Brain microvascular endothelial cell (primary cell): ENCODE measurements at places on chromosomes 3 and 15.

GRCh38 chr3:194326968-194327217 is 24.2 kb downstream of the CPN2 start:
- no peak for DNase-seq

GRCh38 chr3:191762323-191762960 is 301.5 kb downstream of the PYDC2 start:
- DNase-seq = no peak

GRCh38 chr3:123244128-123244527 is 42.4 kb downstream of the SEC22A start:
- DNase-seq = no peak

DNA sequence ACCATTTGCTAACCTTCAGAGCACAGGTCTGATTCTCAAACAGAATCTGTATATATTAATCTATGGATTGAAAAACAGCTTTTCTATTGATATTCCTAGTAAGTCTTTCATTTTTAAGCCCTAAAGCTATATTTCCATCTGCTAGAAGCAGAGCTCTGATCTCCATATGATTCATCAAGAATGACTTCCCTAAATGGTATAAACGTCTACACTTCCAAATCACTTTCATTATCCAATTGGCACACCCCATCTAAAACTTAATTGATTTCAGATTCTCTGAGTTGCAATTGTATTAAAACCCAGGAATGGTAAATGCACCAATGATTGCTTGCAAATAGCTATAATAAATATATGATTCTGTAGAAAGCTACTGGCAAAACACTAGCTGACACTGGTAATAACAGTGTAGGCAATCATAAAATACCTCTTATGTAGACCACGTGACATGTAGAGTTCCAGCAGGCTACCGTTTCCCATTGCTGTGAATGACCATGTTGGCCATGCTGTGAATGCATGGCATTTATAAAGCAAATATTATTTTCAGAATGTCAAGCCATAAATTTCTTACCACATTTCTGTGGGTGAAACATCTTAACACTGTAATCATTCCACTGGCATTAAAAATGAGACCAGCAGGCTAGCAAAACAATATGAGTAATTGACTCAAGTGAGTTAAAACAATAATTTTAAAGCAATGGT is 226.0 kb downstream of the ZMAT3 start:
- peak; percentile 89 for DNase-seq

DNA sequence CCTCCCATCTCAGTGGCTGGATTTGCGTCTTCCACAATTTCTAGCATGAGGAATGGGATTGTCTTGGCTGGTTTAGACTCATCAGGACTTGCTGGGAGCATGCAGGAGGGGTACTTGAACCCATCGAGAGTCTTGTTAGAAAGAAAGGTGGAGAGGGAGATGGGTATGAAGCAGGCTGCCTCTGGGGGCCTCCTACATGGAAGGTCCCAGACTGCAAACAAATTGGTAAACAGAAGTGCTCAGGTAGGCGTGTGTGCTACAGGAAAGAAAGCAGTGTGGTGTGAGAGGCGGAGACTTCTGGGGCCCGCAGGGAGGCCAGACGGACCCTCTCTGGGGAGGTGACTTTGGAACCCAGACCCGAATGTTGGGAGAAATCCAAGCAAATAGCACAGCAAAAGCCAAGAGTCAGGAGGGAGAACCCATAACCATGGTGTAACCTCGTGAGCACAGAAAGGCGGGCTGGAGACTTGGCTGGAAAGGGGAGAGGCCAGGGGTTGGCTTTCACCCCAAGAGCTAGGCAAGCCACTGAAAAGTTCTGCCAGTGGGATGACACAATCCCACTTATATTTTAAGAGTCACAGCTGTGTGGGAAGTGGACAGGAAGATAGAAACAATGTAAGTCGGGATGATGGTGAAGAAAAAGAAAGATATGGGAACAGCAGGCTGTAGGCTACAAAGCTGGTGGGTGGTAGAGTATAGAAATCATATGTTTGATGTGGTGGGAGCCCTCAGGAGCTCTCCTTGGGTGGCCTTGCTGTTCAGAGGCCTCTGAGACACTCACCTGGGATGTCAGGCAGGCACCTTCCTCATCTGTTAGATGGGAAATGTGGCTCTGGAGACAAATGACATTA is 130.1 kb upstream of the PRR20G start:
- no peak for DNase-seq

GRCh38 chr3:172915911-172916514 is 165.5 kb downstream of the ECT2 start:
- no peak for DNase-seq

GRCh38 chr15:72737723-72738122 is 45.8 kb downstream of the ADPGK start:
- DNase-seq = no peak

GRCh38 chr15:46872286-46872980 is 844.9 kb upstream of the SEMA6D start:
- DNase-seq = no peak

DNA sequence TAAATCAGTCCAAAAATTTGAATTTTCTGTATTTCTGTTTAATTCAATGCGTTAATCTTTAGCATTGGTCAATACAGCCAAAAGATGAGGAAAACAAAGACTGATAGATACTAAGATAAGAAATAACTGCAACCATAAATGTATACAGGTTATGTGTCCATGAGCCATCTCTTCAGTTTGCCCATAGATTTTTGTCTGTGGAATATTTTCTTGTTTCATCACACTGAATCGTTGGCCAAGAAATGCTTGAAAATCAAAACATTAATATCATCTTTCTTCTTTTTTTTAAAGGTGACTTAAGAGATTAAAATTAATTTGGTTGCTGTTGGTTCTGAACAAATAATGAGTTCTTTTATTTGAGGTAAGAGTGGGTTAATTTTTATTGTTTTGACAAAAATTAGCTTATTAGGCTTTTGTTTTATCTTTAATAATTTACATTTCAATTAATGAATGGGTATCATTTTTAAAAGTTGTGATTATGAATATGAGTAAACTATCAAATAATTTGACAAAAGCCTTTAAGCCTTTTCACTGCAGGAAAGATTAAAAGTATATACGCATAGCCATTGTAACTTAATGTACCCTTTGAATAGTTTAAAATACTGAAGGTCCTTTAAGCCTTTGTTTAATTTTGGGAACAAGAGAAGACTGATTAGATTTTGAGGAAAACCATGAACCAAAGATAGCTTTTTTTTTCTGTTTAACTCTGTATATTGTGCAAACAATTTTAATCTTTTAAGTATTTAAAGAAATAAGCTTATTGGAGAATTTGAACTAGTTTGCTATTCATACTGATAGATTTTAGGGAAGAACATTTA is 14.7 kb upstream of the CHD2 start:
- no peak for DNase-seq

DNA sequence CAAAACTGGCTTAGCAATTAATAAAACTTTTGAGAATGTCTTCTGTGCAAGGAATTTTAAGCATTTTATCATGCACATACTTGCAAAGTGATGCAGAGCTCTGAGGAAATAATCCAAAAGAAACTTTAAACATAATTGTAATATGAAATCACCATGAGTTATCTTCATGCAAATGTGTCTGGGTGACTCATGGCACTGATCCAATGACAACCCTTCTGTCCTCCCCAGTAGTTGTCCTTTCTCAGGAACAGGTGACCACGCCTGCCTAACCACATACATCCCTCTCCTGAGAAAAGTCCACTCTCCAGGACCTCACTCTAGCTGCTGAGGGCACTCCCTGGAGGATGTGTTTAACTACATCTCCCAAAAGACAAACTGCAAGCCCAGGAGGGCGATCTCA is 530.6 kb upstream of the IL12A start:
- peak; percentile 98 for DNase-seq

DNA sequence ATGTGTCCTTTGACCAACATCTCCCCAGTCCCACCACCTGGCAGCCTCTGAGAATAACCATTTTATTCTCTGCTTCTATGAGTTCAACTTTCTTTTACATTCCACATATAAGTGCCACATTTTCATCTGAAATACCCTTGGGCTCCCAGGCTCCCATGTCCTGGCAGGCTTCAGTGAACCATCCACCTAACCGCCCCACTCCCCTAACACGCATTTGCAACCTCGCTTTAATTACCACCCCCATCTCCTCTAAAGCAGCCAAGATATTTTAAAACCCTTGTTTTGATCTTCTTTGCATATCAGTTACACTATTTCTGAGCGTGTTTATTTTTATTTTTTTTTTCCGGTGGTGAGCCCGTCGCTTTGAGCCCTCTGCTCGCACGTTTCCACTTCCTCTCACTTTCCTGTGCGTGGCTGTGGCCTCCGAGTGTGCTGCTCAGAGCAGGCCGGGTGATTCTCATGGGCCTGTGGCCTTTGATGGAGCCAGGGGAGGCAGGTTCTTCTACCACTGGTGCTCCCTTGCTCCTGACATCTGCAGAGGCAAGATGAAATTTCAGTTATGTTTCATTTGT is 195.4 kb upstream of the LPP start:
- DNase-seq = no peak

DNA sequence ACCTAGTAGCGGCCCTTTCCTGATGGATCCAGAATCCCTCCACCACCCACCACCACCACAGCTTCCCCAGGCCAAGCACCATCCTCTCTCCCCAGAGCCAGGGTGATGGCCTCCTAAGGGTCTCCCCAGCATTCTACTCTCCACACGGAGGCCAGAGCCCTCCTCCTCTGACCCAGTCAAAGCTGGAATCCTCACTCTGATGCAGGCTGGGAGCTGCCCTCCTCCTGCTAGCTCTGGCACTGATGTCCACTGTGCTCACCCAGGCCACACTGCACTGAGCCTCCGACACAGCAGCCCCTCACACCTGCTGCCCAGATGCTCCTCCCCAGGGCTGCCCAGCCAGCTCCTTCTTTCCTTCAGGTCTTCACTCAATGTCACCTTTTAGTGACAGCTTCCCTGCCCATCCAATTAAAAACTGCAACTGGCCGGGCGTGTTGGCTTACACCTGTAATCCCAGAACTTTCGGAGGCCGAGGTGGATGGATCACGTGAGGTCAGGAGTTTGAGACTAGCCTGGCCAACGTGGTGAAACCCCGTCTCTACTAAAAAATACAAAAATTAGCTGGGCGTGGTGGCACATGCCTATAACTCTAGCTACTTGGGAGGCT is 21.0 kb downstream of the XXYLT1 start:
- no peak for DNase-seq

GRCh38 chr15:87623832-87624231 is 632.7 kb downstream of the NTRK3 start:
- DNase-seq = no peak

DNA sequence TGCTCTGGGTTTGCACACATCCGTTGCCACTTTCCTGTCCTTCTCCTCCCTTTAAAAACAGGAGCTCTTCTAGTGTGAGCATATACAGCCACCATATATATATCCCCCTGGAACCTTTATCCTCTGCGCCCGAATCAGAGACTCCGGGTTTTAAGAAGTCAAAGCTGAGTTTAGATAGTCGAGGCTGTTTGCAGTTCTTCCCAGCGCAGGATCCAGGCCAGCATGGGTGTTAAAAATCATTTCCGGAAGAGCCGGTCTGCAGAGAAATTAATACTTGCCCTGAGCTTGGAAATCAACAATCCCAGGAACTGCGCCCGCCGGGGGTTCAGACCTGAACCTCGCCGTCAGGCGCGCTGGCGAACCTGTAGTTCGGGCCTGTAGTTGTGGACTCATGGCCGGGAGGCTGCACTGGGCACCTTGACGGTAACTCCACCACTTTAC is 2.3 kb downstream of the SHOX2 start:
- DNase-seq = no peak

- DNase-seq = no peak
These were observed 15.0 kb downstream of the CEP152 start for GRCh38 chr15:48795901-48796300.

- peak; percentile 33 for DNase-seq
These were observed 69.6 kb downstream of the ASB7 start for GRCh38 chr15:100671858-100672543.

- no peak for DNase-seq
These were observed 70.5 kb downstream of the FEM1B start for GRCh38 chr15:68348081-68348480.

DNA sequence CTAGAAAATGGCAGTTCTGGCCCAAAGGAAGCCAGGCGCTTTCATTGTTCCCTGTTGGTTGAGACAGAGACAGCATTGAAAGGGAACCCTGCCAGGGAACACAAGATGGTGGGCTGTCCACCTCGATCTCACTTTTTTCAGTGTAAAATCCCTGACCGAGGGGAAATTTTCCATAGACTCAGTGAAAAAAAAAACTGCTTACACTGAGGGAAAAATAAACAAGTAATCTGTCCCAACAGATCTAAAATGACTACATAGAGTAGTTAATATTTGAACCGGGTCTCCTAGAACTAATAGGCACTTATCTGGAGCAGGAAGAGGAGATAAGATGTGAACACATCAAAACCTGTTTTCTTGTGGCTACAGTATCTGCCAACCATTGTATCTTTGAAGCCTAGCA is 763.4 kb upstream of the GOLIM4 start:
- no peak for DNase-seq

- no peak for DNase-seq
These were observed 4.3 kb upstream of the CCR4 start for GRCh38 chr3:32946973-32947788.
